ENCODE measurements at places on chromosomes 6 and 20. TPM values are rescaled to one million over a fixed set of nuclear protein-coding genes. Genes with fewer than 3 reads are reported as not detected.

GRCh38 chr6:35086282-35086632, 54.9 kb downstream of the TCP11 start:
- DNase-seq = no peak

DNA sequence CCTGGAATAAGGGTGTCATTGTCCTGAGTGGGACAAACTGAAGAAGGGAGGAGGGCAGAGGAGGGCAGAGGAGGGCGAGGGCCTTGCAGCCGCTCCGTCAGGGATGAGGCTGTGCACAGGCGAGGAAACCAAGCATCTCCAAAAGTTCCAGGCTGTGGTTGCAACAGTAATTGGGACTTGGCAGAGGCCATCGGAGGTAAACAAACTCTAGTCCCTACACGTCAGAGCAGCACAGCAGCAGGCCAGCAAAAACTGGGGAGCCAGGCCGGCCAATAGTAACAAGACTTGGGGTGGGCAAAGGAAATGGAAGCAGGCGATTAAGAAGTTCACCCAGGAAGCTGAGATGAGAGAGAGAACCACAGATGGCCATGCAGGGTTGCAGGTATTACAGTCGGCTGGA, 142.8 kb downstream of the SMOC2 start:
- no peak for DNase-seq

IPCEF1 gene
- 10.9 TPM for total RNA-seq

KCNK16 gene
- total RNA-seq = not detected

DNA sequence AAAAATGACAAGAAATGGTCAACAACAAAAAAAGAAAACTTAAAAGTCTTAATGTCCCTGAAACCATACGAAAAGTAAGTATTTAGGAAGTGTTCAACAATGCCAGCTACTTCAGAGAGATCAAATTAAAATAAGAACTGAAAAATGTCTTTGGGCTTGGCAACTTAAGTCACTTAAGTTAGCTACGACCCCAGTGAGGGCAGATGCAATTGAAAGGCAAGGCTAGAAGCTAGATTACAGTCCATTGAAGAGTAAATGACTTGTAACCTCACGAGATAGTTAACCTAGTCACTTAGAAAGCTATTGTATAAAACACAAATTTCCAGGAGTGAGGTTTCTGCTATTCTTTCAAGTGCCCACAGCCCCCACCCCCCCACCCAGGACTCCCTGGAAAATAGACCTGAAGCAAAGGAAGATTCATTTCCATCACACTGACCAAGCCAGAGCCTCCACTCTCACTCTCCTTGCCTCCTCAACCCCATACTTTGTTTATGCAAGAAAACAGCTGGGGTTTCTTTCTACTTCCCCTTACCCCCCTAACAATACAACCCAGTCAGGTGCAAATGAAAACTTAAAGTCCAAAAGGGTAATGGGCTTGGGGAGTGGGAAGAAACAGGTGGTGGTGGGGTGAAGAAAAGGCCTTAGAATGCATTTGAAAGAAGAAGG, 14.6 kb downstream of the RTN4IP1 start:
- no peak for DNase-seq

GRCh38 chr6:123520217-123520616, 116.5 kb downstream of the TRDN start:
- no peak for DNase-seq

Measured in activated CD4-positive, alpha-beta T cell treated with anti-CD3 and anti-CD28 coated beads for 36 hours (primary cell).